ENCODE measurements at places on chromosomes 6 and 20. TPM values are rescaled to one million over a fixed set of nuclear protein-coding genes. Genes with fewer than 3 reads are reported as not detected.

Gene FNDC1
- total RNA-seq, result 0.38 TPM

Gene CPNE5
- 0.13 TPM for total RNA-seq

Gene MICB
- total RNA-seq, result 7.5 TPM

Gene NRN1
- total RNA-seq, result not detected

Gene SUN5
- total RNA-seq, result not detected

Gene WFDC2
- 9.8 TPM for total RNA-seq

Gene CD24
- 1,378 TPM for total RNA-seq

Gene KCNG1
- 34.1 TPM for total RNA-seq
